ENCODE measurements at places on chromosomes 6 and 20.
A peak's percentile ranks its signal among the peaks of the same experiment; 100 is the strongest.

DNA sequence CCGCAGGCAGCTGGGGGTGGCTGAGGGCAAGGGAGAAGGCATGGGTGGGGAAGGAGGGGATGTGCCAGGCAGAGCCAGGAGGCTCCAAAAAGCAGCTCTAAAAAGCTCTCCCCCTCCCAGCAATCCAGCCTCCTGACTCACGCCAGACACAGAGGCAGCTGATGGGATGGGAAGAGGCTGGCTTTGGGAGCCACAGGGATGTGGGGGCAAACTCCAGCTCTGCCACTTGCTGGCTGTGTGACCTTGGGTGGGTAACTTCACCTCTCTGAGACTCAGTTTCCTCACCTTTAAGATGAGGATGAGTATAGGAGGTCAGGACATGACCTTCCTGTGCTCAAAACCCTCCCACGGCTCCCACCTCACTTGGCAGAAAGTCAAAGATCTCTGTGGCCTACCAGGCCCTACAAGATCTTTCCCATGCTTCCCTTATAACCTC is 148.9 kb downstream of the CEBPB start:
- DNase-seq: peak; percentile 97

GRCh38 chr6:8322659-8323058 is 112.7 kb downstream of the SLC35B3 start:
- DNase-seq: no peak

DNA sequence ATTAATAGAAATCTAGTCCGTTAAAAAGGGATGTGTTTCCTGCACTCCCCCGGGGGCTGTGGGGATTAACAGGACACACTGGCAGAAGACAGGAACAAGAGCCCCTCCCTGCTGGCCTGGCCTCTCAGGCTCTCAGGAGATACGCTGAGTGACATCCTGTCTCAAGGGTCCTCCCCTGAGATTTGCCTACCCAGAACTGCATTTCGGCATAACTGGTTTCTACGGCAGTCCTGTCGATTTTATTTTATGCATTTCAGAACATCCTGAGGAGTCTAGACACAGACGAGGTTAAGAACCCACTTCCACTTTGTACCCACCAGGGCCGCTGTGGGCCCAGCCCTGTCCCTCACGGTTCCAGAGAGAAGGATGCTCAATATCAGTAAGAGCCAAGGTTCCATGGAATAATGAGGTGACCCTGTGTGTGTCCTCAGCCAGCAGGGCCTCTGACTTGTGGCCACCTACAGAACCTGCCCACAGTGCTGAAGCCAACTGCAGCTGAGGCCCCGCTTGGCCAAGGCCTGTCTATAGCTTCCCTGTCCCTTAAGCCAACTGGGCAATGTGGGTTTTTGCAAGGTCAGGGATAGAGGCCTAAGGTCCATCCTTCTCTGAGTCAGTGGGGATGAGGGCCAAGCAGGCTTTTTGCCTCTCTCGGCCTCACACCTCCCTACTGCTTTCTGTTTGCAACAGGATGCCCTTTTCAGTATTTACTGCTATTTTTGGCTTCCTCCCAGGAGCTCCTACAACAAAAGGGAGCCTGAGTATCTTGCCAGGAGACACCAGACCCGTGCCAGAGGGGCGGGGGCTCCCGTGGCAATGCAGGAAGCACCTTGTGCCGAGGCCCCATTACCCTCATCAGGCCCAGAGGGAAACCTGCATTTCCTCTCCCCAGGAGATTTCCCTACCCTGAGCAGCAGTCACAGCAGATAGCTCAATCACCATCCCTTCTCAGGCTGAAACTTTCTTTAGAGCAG is 14.7 kb downstream of the UQCC2 start:
- DNase-seq: peak; percentile 87

DNA sequence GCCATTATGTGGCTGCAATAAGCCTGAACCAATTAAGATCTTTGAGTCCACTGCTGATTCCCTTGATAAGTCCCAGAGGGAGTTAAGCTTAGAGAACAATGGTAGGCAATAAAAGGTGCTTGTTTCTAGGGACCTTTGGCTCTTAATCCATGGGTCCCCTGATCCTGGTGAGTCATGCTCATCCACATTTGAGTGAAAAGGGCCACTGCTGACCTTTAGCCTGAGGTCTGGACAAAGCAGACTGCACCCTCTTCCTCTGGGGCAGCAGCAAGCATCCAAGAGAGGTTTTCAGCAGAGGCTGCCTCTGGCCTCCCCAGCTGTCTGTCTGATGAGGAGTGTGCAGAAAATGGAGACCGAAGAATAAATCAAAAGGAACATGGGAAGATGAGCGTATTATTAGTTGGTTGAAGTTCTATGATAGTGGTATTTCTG is 16.1 kb upstream of the SCGN start:
- no peak for DNase-seq

DNA sequence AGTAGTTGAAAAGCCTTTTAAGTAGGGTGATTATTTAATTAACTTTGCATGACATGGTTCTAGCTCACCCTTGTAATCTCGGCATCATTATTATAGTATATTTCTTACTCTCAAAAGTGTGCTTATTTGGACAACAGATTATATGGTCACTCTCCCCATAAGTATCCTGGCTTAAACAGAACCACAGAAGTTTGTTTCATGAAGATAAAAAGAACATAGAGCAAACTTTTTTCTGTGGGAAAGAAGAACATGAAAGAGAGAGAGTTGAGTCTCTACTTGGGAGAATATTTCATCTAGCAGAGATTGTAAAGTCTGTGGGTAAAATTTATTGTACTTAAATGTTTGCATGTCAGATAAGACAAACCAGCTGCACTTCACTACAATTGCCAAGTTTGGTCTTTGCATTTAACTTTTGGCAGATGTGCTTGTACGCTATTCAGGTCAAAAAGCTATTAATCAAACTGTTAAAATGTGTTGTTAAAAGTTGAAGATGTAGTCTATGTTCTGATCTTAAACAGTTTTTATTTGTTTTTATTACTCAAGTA is 33.4 kb upstream of the PRIM2 start:
- no peak for DNase-seq

GRCh38 chr6:83867527-83868161 is 8.2 kb downstream of the CYB5R4 start:
- DNase-seq: peak; percentile 59

- DNase-seq: no peak
Observed at GRCh38 chr6:151239603-151240035, at the start of gene AKAP12. Gene AKAP12 (plus strand): TSS chr6:151239967. CDS start chr6:151240563, 596 bp downstream.

DNA sequence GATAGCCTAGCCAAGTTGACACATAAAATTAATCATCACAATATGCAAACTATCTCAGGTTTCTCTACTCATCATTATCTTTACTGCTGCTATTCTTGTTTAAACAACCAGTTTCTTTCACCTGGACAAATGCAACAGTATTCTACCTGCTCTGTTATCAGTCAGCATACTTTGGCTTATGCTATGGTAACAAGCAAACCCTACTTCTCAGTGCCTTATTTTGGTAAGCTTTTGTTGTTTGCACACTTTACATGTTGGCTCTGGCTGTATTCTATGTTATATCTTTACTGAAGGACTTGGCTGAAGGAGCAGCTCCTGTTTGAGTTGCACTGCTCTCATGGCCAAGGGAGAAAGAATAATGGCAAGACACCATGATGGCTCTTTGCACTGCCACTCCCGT is 463.1 kb downstream of the EPM2A start:
- no peak for DNase-seq

Data from osteoblast (primary cell).